ENCODE measurements at places on chromosomes 12 and 14. TPM values are rescaled to one million over a fixed set of nuclear protein-coding genes. Genes with fewer than 3 reads are reported as not detected.

The SMIM41 gene
- polyA plus RNA-seq = 0.29 TPM

The POLE gene
- 25.8 TPM for polyA plus RNA-seq

The RFLNA gene
- 0.22 TPM for polyA plus RNA-seq

The PARP11 gene
- polyA plus RNA-seq = 2.3 TPM

The SPTB gene
- polyA plus RNA-seq = 24.0 TPM

The TIMELESS gene
- 2.3 TPM for polyA plus RNA-seq

The PPM1H gene
- 1.5 TPM for polyA plus RNA-seq

- DNase-seq = peak; percentile 80
Measured at GRCh38 chr14:105489542-105490266, 1.3 kb upstream of the TEDC1 start.

DNA sequence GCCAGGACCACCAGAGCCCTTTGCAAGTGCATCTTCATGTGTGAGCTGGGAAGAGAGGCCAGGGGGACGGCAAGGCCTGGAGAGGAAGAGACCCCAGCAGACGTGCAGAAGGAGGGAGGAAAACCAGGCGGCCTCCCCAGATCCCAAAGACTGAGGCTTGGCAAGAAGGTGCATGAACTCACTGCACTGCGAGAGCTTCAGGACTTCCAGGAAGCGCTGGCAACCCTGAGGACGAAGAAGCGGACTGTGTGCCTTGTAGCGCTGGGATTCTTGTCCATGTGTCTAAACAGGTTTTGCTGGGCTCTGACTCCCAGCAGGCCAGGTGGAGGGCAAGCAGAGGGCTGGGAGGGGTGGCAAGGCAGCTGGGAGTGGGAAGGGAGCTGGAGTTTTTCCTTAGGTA is 939 bp downstream of the TGFB3 start:
- no peak for DNase-seq

DNA sequence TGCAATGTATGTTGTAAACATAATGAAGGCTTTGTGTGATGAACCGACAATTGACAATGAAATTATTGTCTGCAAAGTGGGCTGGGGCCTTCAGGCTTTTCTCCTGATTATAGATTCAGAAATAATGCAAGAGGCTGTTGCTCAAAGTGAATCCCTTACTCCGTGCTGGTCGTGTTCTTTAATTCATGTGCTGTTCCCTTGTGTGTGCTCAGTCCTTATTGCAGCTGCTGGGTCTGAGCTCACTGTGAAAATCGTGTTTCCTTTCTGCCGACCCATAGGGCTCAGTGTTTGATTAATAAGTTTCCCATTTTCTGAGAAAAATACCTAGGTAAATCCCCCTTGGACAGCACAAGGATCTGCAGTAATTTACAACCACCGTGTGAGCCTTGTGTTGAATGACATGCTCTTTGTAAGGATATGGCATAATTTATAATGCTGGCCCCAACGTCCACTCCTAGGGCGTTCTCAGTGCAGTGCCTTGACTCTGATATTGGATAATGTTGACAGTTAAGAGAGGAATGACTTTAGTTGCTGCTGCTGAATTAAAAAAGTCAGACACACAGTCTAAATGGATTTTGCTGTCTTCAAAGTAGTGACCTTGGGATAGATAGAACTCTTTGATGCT is 81.6 kb downstream of the RGS6 start:
- no peak for DNase-seq

GRCh38 chr12:47190271-47190750 is 110.6 kb upstream of the AMIGO2 start:
- no peak for DNase-seq

GRCh38 chr14:58650857-58651256 is 13.1 kb downstream of the DACT1 start:
- no peak for DNase-seq

GRCh38 chr12:131783915-131784541 is 44.2 kb upstream of the MMP17 start:
- DNase-seq = no peak

DNA sequence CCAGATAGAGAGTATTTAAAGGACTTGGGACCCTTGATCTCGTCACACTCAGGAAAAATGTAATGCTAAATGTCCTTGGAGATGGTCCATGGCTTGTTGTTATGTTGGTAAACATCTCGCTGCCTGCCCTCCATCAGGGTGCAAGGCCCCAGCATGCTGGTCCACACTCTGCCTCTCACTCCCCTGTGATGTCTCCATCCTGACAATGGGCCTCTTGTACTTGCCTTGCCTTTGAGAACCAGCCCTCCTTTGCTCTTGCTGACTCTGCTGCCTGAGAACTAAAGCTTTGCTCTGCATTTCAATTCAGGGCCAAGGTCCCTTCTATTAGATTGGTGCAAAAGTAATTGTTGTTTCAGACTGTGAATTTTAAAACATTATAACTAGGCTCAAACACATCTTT is 131.0 kb upstream of the LMNTD1 start:
- DNase-seq = no peak

GRCh38 chr12:72723732-72724131 is 451.6 kb downstream of the TRHDE start:
- no peak for DNase-seq

DNA sequence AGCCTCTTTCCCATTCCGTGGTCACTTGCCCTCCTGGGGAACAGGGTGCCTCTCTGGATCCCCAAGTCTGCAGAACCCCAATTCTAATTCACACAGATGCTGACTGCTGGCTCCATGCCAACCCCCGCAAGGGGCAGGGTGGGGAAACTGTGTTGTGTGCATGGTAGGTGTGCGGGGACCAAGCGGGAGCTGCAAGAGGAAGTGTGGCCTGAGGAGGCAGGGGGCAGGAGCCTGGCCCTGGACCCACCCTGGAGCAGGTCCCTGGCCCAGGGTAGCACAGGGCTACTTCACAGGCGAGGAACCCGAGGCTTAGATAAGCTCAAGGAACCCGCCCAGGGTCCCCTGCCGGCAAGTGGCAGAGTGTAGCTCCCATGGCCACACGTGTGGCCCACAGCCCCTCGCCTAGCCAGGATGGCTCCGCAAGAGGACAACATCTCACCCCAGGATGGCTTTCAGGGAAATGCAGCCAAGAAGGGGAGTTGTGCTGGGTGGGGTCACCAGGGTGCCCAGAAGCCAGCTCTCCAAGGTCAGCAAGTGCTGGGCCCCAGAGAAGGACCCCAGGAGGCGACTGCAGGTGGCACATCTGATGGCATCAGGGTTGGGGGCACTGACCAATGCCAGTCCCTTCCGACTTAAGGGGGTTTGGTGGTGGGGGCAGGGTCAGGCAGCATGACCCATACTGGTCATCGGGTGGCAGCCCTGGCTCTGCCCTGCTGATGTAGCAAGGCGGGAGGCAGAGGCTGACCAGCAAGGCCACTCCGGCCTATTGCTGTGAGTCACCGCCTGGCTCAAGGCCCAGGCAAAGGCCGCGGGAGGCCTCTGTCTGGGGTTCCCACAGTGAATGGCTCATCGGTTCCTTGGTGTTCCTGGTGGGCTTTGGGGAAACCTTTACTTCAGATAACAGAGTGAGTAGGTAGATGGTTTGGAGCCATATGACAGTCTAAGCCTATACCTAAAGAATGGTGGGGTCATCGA is 37.3 kb upstream of the EML1 start:
- peak; percentile 85 for DNase-seq

GRCh38 chr12:77323788-77324415 is 258.5 kb upstream of the E2F7 start:
- no peak for DNase-seq

- DNase-seq = no peak
Measured at GRCh38 chr12:112559784-112560183, 141.0 kb downstream of the PTPN11 start.

DNA sequence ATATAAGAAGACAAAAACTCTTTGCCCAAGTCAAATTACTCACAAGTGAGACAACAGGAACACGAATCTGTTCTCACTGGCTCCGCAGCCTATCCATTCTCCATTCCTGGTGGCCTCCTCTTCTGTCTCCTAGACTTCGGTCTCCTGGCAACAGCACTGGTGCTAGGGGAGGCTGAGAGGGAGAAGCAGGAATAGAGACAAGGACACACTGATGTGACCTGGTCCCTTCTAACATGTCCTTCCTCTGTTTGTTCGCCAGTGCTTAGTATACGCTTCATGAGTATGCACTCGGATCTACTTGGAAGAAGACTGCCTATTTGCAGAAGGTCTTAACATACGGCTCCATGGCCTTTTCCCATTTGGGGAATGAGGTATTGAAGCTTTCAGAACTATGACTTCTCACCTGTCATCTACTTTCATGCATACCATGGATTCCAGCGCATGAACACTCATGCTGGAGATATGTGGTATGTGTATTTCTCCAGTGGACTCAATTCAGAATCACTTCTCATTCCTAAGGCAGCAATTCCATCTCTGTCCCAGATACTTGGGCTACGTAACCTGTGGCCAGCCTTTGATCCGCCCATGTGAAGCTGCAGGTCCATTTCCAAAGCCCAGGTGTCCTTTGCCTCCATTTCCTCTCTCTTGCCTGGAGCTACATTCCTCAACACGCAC is 33.9 kb downstream of the BHLHE41 start:
- no peak for DNase-seq

DNA sequence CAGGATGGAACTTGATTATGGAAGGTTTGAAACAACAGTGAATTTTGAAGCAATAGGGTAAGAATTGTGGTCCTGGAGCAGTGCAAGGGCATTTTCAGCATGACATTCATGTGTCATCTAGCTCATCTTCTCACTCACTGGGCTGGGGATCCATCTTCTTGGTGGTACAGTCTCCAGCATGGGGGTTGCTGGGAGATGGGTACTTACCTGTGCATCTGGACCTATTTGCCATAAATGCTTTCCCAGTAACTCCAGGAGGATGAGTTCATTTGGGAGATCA is 7.2 kb downstream of the HSP90AA1 start:
- no peak for DNase-seq
